ENCODE measurements at places on chromosomes 2 and 18. TPM values are rescaled to one million over a fixed set of nuclear protein-coding genes. Genes with fewer than 3 reads are reported as not detected.

The DCDC2C gene
- not detected for total RNA-seq

The RALB gene
- total RNA-seq: 69.9 TPM

The GALR1 gene
- not detected for total RNA-seq

The ASAP2 gene
- total RNA-seq: 66.1 TPM

The REG1B gene
- total RNA-seq: not detected

The FBLN7 gene
- total RNA-seq: 4.4 TPM

The STON1 gene
- total RNA-seq: 5.0 TPM

The MYOM1 gene
- total RNA-seq: 0.06 TPM

- DNase-seq: no peak
These were observed 19.8 kb downstream of the CCDC88A start for GRCh38 chr2:55399815-55400214.

DNA sequence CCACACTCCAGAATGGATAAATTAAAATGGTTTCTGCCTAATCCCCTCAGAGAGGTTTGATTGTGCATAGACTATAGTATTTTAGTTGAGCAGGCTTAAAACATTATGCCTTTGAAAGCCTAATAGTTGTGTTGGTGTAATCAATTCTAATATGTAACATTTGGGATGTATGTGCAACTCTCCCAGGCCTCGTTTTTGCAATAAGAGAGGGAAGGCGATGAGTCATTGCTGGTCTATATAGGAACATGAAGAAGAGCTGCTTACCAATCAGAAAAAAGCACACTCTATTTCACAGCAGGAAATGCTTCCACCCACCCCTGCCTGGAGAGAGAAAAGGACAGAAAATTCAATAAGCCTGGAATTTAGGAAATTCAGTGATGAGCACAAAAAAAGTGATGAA lies 1424.0 kb upstream of the PIK3C3 start:
- no peak for DNase-seq

GRCh38 chr18:28043631-28044030 lies 133.3 kb downstream of the CDH2 start:
- DNase-seq: no peak

DNA sequence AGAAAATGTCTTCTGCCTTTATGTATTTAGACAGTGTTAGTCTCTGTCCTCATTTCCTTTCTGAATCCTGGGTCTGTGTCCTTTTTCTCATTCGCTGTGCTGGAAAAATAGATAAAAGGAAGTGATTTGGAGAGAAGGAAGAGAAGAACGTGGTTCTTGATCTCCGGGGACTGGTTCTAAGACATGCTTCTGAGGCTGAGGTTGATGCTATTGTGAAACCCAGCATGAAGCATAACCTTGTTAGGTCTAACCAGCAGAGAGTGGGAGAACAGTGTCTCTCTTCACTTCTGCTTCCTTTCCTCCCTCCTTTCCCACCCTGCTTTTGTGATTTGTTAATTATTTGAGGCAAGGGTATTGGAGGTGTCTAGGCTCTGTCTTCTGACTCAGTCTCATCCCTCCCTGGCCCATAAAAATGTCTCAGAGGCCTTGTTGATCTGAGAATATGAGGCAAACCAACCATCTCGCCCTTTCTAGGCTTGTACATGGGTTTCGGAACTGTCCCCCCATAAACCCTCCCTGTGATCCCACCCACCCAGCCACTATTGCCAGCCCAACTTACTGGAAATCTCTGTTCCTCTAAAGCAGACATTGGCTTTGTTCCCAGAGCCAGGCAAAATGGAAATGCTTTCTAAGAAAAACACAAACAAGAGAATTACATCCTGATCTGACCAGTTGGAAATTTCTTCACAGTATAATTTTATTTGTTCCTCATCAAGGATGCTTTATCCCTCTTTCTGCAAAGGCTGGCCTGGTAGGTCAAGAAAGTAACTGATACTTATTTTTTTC lies 360.6 kb upstream of the TNP1 start:
- peak; percentile 52 for DNase-seq

DNA sequence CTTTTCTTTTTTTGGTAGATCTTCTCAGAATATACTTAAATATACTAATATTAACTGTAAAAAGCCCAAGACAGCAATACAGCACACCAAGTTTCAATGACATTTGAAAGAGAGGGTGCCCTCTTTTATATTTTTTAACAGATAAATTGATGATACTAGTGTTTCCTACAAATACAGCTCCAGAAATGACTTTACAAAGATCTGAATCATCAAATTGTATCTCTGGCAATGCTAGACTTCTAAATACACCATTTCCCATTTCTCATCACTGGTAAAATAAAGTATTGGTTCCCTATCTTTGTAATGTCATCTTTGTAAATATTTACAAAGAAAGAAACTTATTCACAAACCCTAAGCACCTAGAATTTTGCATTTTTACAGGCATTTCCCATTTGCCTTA lies 281.3 kb downstream of the EXOC6B start:
- no peak for DNase-seq

GRCh38 chr18:8603663-8604520 lies 5.3 kb upstream of the RAB12 start:
- DNase-seq: no peak

DNA sequence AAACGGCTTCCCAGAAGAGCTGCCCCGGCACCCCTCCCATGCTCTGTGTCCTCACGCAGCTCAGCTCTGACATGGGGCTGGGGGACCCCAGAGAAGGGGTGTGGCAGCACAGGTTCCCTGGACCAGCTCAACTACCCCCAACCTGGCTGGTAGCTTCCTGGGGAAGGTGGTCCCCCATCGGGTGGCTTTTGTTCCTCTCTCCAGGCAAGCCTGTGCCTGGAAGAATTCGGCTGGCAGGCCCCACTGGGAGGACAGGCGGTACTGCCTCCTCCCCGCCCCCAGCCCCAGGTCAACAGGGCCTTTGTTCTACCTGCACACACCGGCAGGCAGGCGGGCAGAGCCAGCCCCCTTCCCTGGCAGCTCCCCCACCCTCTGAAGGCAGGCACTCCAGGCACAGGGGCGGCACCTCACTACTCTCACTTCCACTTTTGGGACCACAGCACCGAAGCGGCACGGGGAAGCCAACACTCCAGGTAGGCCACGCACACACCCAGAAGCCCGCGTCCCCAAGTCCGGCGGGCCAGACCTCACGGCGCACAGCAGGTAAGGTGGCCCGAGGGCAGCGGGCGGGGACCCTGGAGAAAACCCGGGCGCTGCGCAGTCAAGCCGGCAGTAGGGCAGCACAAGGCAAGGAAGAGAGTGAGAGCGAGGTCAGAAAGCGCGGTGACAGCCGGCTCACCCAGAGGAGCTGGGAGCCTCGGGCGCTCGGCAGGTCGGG lies 1.3 kb downstream of the HS6ST1 start:
- DNase-seq: no peak

DNA sequence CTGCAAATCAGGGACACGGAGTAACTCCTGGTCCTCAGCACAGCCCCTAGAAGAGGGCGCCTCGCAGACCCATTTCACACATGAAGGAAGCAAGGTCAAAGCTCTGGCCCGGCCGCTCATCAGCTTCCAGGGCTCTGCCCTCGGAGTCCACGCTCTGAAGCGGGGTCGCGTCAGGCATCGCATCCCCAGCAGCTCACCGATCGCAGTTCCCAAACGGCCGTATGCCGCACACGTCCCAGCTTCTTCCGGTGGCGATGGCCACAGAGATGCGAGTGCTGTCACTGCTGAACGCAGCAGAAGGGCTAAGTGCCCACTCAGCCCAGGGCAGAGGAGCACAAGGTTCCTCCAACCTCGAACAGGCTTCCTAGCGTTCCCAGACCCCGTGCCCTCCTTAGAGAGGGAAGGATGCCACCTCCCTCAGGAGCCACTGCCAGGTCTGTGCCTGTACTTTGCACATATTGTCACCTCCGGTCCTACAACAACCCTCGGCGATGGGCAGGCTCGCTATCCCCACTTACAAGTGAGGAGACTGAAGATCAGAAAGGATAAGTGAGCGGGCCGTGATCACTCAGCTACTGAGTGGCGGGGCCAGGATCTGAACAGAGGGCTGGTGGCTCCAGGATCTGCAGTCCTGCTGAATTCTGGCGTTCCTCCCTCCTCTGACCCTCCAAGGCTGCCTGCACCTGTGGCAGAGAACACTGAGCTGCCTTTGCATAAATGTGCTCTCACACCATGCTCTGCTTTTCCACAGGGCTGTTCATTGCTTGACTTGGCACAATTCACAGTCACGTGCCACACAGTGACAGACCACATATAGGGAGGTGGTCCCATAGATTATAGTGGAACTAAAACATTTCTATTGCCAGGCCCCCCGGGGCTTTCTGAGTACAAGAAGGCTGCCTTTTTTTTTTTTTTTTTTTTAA lies 71.4 kb downstream of the COPS8 start:
- DNase-seq: no peak

- DNase-seq: no peak
These were observed 107.7 kb downstream of the HDAC4 start for GRCh38 chr2:239292959-239293774.

GRCh38 chr2:62163106-62163831 lies 32.6 kb upstream of the B3GNT2 start:
- DNase-seq: no peak

GRCh38 chr2:146992057-146992456 lies 852.8 kb upstream of the ACVR2A start:
- DNase-seq: no peak

- DNase-seq: no peak
These were observed 48.8 kb downstream of the TMEM163 start for GRCh38 chr2:134669731-134670669.

GRCh38 chr2:100820523-100821254 lies 750 bp downstream of the NPAS2 start:
- no peak for DNase-seq

GRCh38 chr2:69065735-69066336 lies 52.9 kb downstream of the ANTXR1 start:
- DNase-seq: no peak
